GM12892 (cell line): ENCODE measurements at places on chromosomes 5 and 9.

DNA sequence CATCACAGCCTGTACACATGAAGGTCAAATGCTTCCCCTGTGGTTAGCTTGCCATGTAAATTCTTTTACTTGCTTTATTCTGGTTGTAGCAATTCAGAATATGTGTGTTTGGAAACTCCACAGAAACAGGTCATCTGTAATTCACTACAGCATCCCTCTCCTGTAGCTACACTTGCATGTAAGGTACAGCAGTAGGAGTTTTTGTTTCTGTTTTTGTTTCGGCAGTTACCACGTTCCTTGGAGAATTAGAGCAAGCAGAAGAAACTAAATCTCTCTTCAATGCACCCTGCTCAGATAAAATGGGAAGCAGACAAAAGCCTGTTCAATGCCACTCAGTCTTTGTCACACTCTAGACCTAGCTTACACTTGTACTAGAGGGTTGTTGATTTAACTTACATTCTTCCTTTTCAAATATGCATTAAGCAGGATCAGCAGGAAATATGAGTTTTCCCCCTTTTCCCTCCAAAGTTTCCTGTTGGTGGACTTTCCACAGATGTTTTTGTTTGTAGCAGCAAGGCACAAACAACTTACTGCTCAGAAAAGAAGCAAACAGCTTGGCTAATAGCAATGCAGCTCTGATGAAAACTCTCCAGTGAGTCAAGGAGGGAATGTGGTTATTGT, 80.9 kb downstream of the YIPF5 start:
- DNase-seq = no peak

GRCh38 chr5:73483676-73484075, 14.6 kb upstream of the BTF3 start:
- DNase-seq = no peak

DNA sequence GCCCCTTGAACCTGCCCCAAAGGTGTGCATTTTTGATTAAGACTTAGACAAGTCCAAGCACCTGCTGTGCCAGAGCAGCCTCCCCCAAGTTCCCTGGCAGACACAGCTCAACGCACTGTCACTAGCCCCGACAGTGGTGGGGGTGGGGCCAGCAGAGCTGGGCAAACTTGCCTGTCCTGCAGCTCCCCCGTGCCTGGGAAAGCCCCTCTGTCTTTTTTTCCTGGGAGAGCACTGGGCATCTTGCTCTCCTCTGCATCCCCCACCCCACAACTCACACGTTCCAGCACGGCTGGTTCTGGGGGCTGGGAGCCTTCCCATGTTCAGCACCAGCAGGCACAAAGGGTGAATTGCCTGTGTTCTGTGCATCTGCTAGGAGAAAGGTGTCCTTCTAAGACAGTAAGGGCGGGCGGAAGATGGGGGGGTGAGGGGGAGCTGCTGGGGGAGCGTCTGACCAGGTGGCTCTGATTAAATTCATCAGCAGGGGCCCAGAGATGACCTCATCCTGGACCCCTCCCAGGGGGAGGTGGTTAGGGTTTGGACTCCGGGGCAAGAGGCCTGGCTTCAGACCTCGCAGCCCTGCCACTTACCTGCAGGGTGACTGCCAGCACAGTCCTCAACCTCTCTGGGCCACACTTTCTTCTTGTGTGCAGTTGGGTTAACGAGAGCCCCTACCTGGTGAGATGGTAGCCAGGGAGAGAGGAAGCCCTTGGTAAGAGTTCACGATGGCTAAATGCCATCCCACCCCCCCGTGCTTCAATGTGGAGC, 23.5 kb downstream of the HMCN2 start:
- no peak for DNase-seq

DNA sequence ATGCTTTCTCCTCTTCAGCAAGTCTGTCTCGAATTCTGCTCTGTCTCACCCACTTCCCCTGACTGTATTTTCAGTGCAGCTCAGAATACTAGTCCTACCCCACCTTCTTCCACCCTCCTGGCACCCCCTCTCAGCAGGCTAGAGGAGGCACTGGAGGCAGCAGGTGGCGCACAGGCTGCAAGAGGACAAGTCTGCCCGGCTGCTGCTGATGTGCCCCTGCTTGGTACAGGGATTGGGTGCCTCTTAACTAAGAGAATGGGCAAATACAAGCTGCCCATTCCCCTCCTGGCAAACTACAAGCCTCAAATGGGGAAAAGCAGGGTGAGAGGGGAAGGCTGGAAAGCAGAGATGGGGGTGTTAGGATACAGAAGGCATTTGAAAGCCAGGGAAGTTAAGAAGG, 5.1 kb downstream of the TLN1 start:
- no peak for DNase-seq

DNA sequence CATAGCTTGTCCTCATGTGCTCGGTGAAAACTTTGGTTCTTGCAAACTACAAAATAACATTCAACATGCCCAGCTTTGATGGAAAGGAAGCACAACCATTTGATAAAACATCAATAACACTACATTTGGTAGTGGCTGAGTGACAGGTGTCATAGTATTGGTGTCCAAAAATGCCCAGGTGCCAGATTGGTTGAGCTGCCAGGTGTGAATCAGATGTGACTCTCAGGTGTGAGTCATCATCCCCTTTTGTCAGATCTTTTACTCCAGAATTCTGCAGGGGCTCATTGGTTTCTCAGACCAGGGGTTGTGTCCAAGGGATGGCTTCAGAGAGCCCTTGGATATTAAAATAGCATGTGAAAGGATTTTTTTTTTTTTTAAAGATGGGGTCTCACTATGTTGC, 22.5 kb upstream of the POMT1 start:
- DNase-seq = no peak

GRCh38 chr9:36078051-36078450, 41.3 kb downstream of the RECK start:
- DNase-seq = no peak

- DNase-seq = no peak
Measured at GRCh38 chr5:57174890-57175510, 1.1 kb downstream of the GPBP1 start.

DNA sequence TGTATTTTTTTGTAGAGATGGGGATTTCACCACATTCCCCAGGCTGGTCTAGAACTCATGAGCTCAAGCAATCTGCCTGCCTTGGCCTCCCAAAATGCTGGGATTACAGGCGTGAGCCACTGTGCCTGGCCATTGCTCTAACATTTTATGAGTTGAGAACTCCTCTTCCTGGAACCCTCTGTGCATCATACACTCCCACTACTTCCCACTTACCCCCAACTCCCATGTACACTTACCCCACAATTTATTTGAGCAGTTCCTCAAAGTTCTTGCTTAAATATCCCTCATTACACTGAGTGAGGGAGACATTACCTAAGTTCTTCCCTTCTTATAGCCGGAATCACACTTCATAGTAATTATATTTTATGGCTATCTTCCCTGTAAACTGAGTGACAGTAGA, 42.9 kb upstream of the GALNT10 start:
- DNase-seq = no peak

DNA sequence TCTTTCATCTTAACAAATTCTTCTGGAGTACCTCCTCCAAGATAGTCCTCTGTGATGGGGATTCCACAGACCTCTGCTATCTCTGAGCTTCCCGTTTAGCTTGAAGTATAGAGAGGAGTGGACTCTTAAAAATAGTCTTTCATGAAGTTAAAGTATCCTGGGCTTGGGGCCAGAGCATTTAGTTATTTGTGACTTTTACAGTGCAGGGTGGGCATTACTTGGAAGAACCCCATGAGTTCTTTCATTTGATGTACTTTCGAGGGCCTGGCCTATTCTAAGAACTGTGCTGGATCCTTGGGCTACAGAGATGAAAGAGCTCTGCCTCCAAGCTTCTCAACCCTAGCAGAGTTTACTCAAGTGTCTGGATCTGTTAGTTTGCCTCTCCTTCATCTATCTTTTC, 131.5 kb downstream of the ZSWIM6 start:
- no peak for DNase-seq

GRCh38 chr5:124064956-124065355, 553.0 kb downstream of the CSNK1G3 start:
- no peak for DNase-seq
